CD4-positive, CD25-positive, alpha-beta regulatory T cell (primary cell): ENCODE measurements at places on chromosomes 5 and 9. TPM values are rescaled to one million over a fixed set of nuclear protein-coding genes. Genes with fewer than 3 reads are reported as not detected.

DNA sequence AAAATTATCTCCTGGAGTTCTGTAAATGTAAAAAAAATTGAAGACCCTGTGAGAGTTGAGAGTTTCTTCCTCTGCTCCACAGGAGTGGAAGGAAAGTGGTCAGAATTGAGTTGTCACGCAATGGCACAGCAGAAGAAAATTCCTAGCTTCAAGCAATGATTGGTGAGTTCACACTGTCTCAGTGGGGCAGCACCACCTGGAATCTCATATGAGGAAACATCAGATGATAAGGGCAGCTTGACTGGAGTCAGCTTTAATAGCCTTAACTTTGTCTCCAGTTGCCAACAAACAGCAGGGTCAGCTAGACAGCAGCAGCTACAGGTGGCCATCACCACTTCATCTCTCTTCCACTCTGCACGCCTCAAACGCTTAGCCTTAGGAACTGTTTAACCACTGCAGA is 211.1 kb downstream of the EFNA5 start:
- DNase-seq, result no peak
- no peaks in the 10 kb centered on the region for H3K27me3 ChIP-seq
- no peaks in the 10 kb centered on the region for H3K4me1 ChIP-seq
- H3K4me3 ChIP-seq, result no peak overlapping the region

DNA sequence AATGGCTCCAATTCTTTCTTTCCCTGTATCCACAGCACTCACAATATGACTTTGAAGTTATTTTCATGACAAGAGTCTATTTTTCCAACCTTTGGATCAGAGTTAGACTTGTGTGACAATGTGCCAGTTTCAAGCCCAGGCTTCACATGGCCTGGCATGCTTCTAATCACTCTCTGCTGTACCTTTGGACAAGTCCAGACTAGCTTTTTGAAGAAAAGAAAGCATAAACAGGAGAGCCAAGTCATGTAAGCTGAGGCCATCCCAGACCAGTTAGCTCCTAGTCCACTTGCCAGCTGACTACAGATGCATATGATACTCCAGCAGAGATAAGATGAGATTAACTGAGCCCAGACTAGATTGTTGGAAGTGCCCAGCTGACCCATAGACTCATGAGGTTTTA is 513.6 kb upstream of the C9orf72 start:
- no peak overlapping the region for H3K27ac ChIP-seq
- H3K36me3 ChIP-seq, result no peaks in the 10 kb centered on the region
- DNase-seq, result no peak
- H3K4me1 ChIP-seq, result no peaks in the 10 kb centered on the region

- no peaks in the 10 kb centered on the region for H3K36me3 ChIP-seq
- no peak overlapping the region for H3K4me3 ChIP-seq
- H3K4me1 ChIP-seq, result no peaks in the 10 kb centered on the region
- H3K27me3 ChIP-seq, result peaks cover 17% of the 10 kb centered on the region
Measured at GRCh38 chr5:168529374-168530234, 499 bp downstream of the FBLL1 start.

Gene KIF4B
- not detected for total RNA-seq

Gene TENT4A
- 66.5 TPM for total RNA-seq

Gene SLC1A3
- not detected for total RNA-seq

Gene SLC36A3
- not detected for total RNA-seq
